ENCODE measurements at places on chromosomes 6 and 20.

DNA sequence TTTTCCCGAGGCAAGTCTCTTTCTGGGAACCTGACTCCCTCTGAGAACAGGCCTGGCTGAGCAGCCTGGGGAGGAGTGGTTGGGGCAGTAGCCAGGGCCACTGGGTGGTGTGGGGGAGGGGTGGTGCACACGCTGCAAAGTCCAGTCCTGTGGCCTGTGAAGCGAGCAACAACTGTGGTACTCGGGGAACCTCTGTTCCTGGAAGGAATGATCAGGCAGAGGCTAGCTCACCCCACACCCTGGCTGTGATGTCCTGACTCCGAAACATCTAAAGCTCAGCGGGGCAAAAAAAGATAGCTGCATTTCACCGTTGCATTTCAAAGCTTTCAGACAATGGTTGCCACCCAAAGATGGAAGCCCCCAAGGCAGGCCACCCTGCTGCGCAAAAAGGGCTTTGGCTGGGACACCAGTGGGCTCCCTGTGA is 25.5 kb downstream of the PCK1 start:
- DNase-seq = peak; percentile 59

GRCh38 chr6:13066050-13066449 is 262.3 kb downstream of the TBC1D7 start:
- no peak for DNase-seq

DNA sequence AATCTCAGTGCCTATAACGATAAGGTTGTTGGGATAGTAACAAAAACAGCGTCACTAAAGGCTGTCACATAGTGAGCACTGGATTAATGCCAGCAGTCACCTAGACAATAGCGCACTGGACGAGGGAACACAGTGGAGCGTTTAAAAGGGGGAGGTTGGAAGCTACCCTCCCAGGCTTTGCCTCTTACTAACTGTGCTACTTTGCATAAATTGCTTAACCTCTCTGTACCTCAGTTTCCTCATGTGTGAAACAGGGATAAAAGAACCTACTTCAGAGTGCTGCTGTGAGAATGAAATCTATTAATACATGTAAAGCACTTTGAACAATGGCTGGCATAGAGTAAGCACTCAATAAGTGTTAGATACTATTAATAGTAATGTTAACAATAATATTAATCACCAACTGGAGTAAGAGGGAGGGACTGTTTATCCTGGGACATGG is 10.5 kb downstream of the BCL2L1 start:
- DNase-seq = no peak

- no peak for DNase-seq
Observed at GRCh38 chr20:18256440-18257090, 31.8 kb upstream of the ZNF133 start.

GRCh38 chr6:111399626-111400025 is 83.4 kb downstream of the REV3L start:
- no peak for DNase-seq

- no peak for DNase-seq
Observed at GRCh38 chr6:16181439-16182297, 52.8 kb downstream of the MYLIP start.

DNA sequence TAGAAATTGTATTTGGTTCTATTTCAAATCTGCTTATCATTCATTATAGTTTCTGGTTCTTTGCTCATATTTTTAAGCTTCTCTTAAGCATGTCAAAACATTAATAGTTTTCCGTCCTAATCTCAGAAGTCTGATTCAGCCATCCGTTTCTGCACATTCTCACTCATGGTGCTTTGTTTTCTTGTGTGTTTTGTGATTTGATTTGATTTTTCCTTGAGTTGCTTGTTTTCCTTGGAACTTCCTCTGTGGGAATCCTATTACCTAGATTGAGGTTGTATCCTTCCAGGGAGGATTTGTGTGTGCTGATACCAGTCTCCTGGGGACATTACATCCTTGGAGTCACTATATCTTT is 7.9 kb downstream of the SNX9 start:
- DNase-seq = no peak

GRCh38 chr6:52221302-52221701 is 23.0 kb downstream of the IL17F start:
- no peak for DNase-seq

- no peak for DNase-seq
Observed at GRCh38 chr6:126153661-126154060, 167.3 kb downstream of the TRMT11 start.

DNA sequence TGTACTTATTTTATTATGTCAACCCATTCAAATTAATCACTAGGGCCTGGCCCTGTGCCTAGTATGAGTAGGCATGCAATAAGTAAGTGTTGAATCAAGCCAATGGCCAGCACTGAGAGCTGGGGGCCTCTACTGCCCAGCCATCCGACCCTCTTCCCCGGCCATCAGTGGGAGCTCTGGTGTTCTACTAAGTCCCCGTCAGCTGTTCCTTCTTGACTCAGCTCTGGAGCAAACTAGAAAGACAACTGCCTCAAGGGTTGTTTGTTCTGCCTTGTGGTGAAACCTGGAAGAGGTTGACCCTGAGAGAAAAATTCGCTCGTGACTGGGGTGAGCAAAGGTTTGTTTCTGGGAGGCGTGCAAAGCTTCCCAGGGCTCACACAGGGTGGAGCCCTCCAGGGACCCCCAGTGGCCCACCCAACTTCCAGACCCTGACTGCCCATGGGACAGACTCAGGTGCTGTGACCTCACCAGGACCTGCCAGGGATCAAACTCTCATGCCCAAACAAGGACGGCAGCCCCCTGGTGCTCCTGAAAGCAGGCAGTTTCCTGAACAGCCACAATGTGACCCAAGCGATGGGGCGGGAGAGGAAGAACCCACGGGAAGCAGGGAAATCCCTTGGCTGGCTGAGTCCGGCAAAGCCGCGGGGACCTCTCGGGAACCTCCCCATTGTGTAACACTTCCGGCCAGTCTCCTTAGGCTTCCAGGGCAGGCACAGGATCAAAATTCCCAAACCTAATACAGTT is 50.4 kb downstream of the BANF2 start:
- no peak for DNase-seq

- DNase-seq = no peak
Observed at GRCh38 chr6:43491750-43492661, 14.6 kb downstream of the TJAP1 start.

- no peak for DNase-seq
Observed at GRCh38 chr6:164098857-164099267, 684.3 kb downstream of the QKI start.

- DNase-seq = no peak
Observed at GRCh38 chr6:157989541-157990289, 8.1 kb downstream of the SYNJ2 start.

DNA sequence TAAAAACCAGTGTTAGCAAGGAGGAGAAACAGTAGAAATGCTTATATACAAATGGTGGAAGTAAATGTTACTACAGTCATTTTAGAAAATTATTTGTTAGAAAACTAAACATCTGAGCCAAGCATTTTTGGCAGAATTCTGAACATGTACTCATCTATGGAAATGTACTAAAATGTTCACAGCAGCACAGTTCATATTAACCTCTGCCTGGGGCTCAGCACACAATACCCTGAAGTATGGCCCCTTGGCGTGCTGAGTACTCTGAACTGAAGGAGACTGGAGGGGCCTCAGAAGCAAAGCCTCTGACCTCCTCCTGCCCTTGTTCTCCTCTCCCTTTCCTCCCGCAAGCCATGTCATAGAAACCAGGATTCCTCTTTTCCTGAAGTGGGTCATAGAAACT is 66.2 kb upstream of the RALGAPA2 start:
- no peak for DNase-seq

DNA sequence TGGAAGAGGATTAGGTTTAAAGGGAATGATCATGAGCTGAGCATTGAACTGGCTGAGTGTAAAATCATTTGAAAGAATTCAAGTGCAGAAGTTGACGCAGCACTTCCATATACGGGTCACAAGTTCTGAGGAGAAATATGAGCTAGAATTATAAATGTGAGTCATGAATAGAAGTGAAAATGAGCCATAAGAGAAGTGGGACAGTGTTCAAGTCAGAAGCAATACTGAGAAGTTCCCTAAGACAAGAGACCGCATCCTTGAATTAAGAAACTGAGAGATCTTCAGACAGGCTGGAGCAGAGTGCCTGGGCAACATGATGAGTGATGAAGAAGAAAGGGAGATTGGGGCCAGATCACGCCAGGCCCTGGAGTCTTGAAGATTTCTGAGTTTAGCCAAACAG is 209.7 kb downstream of the TBX18 start:
- no peak for DNase-seq

Data from nephron progenitor cell (in vitro differentiated cells).